ENCODE measurements at places on chromosomes 7 and 10.

- DNase-seq, result no peak
Measured at GRCh38 chr7:99631295-99632109, 14.8 kb downstream of the ZSCAN25 start.

DNA sequence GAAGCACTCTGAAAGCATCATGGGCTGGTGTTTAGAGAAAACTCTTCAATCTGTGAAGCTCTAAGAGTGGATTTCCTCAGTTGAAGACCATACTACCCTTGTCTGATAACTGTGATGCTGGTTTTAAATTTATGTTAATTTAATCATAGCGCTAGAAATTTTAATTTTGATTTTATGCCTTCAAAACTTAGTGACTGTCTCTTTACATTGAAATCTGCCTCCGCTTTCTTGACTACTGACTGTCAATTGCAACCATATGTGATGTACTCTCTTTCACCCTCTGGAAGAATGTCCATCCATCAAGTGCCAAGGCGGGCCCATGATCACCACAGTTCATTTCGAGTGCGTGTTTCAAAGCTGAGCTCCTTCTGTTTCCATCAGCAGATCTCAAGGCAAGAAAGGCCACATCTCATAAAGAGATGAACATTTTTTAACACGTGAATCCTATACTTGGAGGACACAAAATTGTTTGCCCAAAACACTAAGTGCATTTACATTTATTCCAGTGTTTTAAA is 147.1 kb downstream of the ITGA8 start:
- no peak for DNase-seq

DNA sequence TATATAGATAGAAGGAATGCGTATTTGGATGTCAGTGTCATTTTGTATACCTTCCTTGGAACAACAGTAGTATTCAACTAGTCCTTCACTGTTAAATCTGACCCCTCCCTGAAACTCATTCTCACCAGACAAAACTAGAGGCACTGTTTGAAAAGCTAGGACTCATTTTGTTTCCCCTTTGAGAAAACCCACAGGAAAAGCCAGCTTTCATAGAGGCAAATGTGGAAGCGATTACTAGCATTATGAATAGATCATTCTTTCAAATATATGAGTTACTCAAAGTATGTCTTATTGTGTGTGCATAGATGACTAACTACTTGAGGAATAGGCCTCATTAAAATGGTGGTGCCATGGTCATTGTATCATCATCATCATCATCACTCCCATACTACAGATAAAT is 1.9 kb upstream of the ASB15 start:
- no peak for DNase-seq

DNA sequence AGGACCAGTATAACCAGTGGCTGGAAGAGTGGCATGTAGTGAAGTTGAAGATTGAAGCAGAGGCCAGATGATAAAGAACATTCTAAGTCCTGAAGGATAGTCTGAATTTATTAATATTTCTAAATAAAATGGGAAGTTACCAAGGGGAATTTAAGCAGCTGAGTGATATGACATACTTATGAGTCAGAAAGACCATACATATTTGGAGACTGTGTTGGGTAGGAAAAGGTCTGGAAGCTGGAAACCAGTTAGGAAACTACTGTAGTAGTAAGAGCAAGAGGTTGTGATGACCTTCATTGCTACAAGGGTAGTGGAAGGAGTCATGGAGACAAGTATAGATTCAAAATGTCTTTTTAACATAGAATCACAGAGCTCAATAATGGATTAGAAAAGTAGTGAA is 752.3 kb downstream of the SUGCT start:
- DNase-seq, result peak; percentile 44

DNA sequence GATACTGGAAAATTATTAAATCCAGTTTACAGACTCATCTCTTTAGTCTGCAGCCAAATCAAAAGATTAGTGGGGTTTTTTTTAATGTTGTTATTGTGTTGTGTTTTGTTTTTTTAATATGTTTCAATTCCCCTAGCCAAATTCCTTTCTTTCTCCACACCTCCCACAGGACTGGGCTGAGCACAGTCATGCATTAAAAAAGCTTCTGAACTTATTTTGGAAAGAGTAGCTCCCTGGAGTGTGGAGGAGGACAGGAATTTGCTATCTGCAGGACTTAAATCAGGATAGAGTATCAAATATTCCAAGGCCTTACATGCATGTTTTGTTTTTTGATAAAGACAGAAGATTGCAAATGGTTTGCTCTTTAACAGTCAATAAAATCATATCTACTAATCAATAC is 90.7 kb downstream of the GNAI1 start:
- no peak for DNase-seq

- no peak for DNase-seq
Measured at GRCh38 chr7:36301914-36302771, 87.5 kb upstream of the ANLN start.

GRCh38 chr10:101565936-101566332 is 22.1 kb downstream of the POLL start:
- DNase-seq, result no peak

DNA sequence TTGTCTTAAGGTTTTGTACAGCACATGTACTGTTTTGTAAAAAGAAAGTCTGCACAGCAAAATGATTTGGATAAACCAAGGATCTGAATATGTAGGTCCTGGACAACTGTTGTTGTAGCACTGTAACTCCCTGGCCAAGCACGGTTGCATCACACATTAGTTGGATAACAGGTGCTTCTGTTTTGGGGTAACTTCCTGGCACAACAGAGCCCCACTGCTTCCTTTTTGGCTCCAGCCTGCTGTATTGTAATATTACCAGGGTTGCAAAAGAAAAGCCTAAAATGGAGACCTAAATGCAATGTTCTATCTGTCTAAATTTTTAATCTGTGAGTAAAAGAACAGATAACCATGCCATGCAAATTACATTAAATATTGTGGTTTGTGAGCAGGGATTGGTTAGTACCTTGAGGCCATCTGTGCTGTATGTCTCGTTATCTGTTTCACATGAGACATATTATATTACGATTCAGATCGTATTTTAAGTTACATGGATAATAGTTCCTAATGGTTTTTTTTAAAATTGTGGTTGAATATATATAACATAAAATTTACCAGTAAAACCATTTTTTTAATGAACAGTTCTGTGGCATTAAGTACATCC is 27.5 kb upstream of the WAC start:
- DNase-seq, result no peak
